ENCODE measurements at places on chromosomes 13 and 19.

GRCh38 chr19:47012617-47013016, 7.0 kb upstream of the NPAS1 start:
- no peak for DNase-seq

GRCh38 chr13:28349907-28350654, 144.8 kb downstream of the FLT1 start:
- no peak for DNase-seq

- DNase-seq: no peak
These were observed 62.8 kb upstream of the DIAPH3 start for GRCh38 chr13:60226507-60226906.

- DNase-seq: no peak
These were observed 471.4 kb downstream of the MYO16 start for GRCh38 chr13:109100705-109101304.

- DNase-seq: no peak
These were observed 595 bp downstream of the TLE2 start for GRCh38 chr19:3028305-3029064.

DNA sequence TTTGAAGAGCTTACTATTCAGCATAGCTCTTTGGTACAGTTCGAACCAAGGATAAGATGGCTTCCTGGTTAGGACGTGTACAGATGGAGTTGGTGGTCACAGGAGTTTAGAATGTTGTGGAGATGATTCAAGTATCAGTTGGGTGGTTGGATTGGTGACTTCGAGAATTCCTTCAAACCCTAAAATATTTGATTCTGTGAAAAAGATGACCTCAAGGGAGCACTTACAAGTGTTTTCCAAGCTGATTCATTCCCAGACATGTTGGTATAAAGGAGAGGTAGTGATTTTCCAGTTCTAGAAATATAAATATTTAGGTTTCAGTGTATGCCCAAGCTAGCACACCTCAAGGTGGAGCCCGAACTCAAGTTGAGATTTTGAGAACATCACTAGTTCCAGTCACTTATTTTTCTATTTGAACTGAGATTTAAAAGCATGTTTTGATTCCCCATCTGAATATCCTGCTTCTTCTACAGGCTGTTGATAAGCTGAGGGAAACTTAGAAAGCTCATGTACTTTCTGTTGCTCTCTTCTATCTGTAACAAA, 306.1 kb downstream of the DCT start:
- DNase-seq: no peak

- no peak for DNase-seq
These were observed at the start of the genes PEG3 and ZIM2 for GRCh38 chr19:56840451-56841192. Gene PEG3 (minus strand): TSS chr19:56840726. CDS start chr19:56824655, 16,071 bp downstream. Gene ZIM2 (minus strand): TSS chr19:56840726. CDS start chr19:56824277, 16,449 bp downstream.

GRCh38 chr19:8438236-8438635, 6.5 kb upstream of the HNRNPM start:
- no peak for DNase-seq

DNA sequence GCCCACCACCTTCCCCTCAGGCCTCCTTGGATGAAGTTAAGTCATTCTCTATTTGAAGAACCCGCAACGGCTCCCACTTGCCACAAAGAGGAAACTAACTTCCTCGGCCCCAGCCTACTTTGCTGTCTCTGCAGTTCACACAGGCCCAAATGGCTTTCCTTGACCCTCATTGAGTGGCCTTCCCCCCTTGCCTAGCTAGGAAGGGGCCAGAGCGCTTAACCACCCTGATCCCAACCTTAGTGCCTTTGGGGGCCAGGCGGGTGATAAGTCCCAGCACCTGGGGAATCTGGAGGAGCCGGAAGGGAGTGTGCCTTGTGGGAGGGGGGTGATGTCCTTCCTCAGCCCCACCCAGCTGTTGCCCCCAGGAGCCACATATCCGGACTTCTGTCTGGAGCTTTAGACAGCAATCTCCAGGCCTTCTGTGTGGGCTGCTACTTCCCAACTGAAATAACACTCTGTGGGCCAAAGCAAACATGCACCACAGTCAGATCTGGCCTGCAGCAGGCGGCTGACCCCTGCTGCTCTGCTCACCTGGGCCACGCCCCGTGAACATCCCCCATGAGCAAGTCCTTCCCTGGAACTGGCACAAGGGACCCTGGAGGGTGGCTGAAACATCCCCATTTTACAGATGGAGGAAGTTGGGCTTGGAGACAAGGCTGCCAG, 10.5 kb downstream of the NECTIN2 start:
- no peak for DNase-seq

- DNase-seq: no peak
These were observed 5.9 kb downstream of the ANGPTL6 start for GRCh38 chr19:10096615-10096963.

DNA sequence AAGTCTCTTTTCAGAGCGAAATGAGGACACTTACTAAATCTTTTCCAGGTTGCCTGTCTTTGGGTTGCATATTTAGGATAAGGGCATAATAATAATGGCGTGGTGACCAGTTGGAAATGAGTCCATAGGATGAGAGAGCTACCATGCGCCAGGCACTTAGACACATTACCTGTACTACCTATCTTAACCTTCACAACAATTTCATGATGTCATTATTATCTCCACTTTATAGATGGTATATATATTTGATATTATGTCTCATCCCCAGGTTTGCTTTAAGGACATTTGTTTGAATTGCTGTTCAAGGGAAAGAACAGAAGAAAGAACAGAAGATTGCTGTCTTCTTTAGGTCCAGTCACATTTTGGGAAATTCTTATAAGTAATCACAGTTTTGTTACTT, 182.0 kb upstream of the STARD13 start:
- DNase-seq: no peak

- DNase-seq: no peak
These were observed 39.8 kb downstream of the MCF2L start for GRCh38 chr13:113008851-113009250.

DNA sequence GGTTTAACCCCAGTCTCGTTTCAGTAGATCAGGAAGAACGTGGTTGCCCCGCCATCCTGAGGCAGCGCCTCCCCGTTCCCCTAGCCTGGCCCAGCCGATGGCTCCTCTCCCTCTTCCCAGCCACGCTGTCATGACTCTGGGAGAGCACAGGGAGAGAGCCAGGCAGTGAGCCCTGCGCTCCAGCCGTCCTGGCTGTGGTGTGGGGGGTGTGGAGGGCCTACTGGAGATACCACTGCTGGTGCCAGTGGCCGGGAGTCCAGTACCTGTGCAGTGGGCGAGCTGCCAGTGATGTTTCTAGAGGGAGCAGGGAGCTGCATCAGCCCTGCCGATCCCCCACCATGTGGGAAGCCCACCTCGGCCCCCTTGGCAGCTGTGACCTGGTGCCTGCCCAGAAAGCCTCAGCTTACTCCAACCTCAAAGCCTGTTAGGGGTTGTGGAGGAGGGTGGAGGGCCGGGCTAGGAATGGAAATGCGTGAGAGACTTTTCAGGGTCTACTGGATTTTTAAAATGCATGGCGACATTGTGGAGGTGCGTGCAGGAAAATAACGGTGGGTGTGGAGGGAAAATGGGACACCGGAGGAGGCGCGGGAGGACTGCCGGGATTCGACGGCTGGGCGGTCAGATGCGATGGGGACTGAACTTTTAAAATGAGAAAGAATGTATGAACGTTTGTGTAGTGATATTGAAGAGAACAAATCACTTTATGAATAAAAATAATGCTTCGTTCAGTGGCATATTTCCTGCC, 4.9 kb downstream of the TEX29 start:
- no peak for DNase-seq

GRCh38 chr19:16587833-16588823, 15.9 kb upstream of the SLC35E1 start:
- peak; percentile 95 for DNase-seq

GRCh38 chr13:60143775-60144174, 20.0 kb downstream of the DIAPH3 start:
- no peak for DNase-seq

- peak; percentile 54 for DNase-seq
These were observed 14.0 kb upstream of the RAB20 start for GRCh38 chr13:110575322-110576069.

All from B cell (primary cell).